Mesothelial cell of epicardium (in vitro differentiated cells): ENCODE measurements at places on chromosomes 5 and 9.

- DNase-seq, result no peak
- no peaks in the 10 kb centered on the region for H3K27me3 ChIP-seq
- H3K4me1 ChIP-seq, result peaks cover 44% of the 10 kb centered on the region
These were observed 1.7 kb downstream of the PHF2 start for GRCh38 chr9:93577975-93578682.

DNA sequence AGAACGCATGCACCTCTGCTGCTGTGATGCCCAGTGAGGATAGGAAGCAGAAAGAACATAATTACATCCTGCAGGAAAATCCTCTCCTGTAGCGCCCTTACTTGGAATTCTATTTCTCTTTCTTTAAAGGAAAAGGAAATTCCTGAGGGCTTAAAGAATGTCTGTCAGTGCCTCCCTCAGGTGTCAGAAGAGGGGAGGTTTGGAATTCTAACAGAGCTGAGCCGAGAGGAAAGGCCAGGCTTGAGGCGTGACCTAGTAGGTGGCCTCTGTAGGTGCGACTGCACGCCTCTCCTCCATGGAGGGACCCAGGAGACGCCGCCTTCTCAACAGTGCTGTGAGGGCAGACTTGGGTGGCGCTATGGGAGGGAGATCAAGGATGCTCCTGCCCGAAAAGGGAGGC, 55.9 kb upstream of the ERCC6L2 start:
- H3K27me3 ChIP-seq, result no peaks in the 10 kb centered on the region
- peak overlapping the region; percentile 17 for H3K27ac ChIP-seq
- H3K4me1 ChIP-seq, result peaks cover 30% of the 10 kb centered on the region
- peaks cover 4% of the 10 kb centered on the region for H3K36me3 ChIP-seq

DNA sequence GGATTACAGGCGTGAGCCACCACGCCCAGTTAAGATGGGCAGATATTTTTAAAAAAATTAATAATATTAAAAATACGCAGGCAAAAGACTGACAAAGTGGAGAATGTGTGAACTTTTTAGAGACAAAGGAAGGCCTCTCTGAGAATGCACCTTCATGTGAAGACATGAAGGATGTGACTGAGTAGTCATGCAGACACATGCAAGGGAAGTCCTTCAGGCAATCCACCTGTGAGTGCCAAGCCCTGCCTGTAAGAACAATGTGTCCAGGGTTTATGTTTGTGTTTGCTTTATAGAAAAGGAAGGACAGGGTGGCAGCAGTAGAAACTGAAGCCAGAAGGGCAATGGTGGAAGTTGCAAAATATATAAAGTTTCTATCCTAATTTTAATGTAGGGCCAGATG, 169.2 kb downstream of the EDIL3 start:
- peaks cover 2% of the 10 kb centered on the region for H3K4me1 ChIP-seq
- no peaks in the 10 kb centered on the region for H3K27me3 ChIP-seq
- DNase-seq, result no peak
- no peak overlapping the region for H3K27ac ChIP-seq
- no peak overlapping the region for H3K4me3 ChIP-seq

DNA sequence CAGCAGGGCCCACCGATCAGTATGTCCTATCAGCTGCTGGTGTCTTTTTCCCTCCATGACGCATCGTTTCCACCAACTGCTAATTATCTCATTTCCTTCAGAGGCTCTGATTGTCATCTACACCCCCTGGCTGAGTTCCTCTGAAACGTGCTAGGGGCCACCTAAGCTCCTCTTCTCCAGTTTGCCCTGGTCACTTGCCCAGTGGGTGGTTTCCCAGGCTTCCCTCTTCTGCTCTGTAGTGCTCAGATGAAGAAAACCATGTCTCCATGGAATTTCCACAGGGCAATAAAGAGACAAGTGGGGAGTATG, 65.3 kb downstream of the TSTD2 start:
- peaks cover 7% of the 10 kb centered on the region for H3K4me1 ChIP-seq
- H3K36me3 ChIP-seq, result no peaks in the 10 kb centered on the region
- H3K27me3 ChIP-seq, result peaks cover 9% of the 10 kb centered on the region
- no peak overlapping the region for H3K4me3 ChIP-seq
- H3K27ac ChIP-seq, result no peak overlapping the region

DNA sequence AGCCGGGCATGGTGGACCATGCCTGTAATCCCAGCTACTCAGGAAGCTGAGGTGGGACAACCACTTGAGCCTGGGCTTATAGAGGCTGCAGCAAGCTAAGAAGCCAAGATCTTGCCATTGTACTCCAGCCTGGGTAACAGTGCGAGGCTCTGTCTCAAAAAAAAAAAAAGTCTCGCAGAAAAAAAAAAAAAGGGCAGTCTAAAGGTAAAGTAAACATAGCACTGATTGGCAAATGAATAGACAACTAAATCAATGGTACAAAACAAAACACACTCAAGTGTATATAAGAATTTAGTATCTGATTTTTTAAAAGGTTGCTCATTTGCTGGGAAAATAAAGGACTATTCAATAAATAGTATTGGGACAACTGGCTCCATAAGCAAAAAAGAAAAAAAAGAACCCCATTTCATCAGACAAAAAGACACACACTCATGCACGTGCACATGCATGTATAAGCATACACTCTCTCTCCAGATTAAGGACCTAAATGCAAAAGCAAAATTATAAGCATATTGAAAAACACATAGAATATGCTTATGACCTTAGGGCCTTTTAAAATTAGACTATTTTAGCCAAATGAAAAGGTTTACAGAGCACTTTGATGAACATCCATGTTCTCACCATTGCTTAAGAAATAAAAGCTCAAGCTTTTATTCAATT, 5.7 kb downstream of the IL6ST start:
- peaks cover 19% of the 10 kb centered on the region for H3K36me3 ChIP-seq
- H3K27me3 ChIP-seq, result no peaks in the 10 kb centered on the region
- peak overlapping the region; percentile 90 for H3K4me3 ChIP-seq
- H3K27ac ChIP-seq, result peak overlapping the region; percentile 87
- no peak for DNase-seq

- H3K27me3 ChIP-seq, result no peaks in the 10 kb centered on the region
- H3K4me1 ChIP-seq, result peaks cover 36% of the 10 kb centered on the region
- H3K4me3 ChIP-seq, result no peak overlapping the region
These were observed 27.2 kb downstream of the NEK6 start for GRCh38 chr9:124284940-124285441.
